Ureter (tissue), 1 donor: ENCODE measurements at places on chromosomes 2 and 18. TPM values are rescaled to one million over a fixed set of nuclear protein-coding genes. Genes with fewer than 3 reads are reported as not detected.
A peak's percentile ranks its signal among the peaks of the same experiment; 100 is the strongest.

Gene PKDCC
- 60.4 TPM for total RNA-seq

Gene ELOA2
- total RNA-seq, result not detected

Gene STARD7
- 95.0 TPM for total RNA-seq

Gene RNF25
- total RNA-seq, result 33.7 TPM

Gene PCARE
- total RNA-seq, result not detected

Gene ADI1
- 42.0 TPM for total RNA-seq

Gene PID1
- 25.8 TPM for total RNA-seq

Gene GAREM2
- 4.3 TPM for total RNA-seq

Gene CMPK2
- total RNA-seq, result 7.5 TPM

Gene COMMD1
- total RNA-seq, result 34.0 TPM

DNA sequence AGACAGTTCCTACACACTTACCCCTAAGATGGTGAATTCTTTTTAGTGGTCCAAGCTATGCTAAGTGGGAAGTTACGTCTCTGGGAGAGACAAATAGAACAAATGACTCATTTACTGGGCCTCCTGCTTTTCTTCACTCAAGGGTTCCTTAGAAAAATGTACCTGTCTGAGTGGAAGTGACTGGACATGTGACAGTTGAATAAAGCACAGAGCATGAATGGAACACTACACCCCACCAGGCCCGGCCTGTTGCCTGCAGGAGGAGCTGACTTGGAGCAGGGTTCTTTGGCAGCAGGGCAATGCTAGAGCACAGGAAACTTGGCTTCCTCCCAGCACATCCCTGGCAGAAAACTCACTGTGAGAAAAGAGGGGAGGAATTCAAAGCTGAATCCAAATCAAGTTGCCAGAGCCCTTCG, 451.0 kb upstream of the SETBP1 start:
- peak; percentile 86 for DNase-seq

- DNase-seq, result no peak
These were observed 256.0 kb downstream of the DCDC2C start for GRCh38 chr2:3959372-3959771.

DNA sequence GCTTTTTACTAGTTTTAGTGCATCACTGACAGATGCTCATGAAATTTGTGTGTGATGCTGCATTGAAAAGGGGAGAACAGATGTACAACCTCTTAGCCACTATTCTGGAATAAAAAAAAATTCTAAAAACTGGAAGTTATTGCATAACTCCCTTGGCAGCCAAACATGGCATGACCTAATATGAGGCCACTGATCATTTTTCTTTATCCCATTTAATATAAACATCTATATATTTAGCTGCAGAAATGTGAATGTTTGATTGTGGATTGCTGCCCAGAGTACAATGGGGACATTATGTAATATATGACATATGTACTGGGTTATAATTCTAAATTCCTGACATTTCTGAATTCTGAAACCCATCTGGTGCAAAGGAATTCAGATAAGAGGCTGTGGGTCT, 86.5 kb downstream of the CDCA7 start:
- no peak for DNase-seq

DNA sequence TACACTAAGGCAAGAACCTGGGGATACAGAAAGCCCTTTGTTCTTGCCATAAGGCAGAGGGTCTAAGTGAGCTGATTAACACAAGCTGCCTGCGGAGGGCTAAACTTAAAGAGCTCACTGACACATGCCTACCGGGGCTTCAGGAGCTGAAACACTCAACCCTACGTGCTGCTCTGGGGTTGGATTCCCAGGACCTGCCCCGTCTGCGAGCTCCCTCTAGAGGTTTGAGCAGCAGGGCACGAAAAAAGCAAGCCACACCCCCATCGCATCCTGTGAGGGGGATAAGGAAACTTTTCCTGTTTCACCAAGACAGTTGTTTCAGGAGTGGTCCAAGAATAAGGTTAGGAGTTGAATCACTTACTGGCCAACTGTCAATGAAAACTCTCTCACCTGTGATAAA, 562.1 kb downstream of the TMX3 start:
- no peak for DNase-seq

DNA sequence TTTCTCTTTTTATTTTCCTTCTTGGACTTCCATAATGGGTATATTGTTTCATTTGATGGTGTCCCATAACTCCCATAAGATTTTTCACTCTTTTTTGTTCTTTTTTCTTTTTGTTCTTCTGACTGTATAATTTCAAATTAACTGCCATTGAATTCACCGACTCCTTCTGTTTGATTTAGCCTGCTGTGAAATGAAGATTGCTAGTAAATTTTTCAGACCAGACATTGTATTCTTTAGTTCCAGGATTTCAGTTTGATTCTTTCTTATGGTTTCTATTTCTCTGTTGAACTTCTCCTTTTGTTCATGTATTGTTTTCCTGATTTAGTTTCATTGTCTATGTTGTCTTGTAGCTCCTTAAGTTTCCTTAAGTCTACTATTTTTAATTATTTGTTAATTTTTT, 87.6 kb upstream of the SPOPL start:
- DNase-seq, result no peak

GRCh38 chr2:175805442-175806124, 196.5 kb downstream of the LNPK start:
- no peak for DNase-seq

- no peak for DNase-seq
These were observed 33.6 kb upstream of the ROCK2 start for GRCh38 chr2:11377928-11378545.

DNA sequence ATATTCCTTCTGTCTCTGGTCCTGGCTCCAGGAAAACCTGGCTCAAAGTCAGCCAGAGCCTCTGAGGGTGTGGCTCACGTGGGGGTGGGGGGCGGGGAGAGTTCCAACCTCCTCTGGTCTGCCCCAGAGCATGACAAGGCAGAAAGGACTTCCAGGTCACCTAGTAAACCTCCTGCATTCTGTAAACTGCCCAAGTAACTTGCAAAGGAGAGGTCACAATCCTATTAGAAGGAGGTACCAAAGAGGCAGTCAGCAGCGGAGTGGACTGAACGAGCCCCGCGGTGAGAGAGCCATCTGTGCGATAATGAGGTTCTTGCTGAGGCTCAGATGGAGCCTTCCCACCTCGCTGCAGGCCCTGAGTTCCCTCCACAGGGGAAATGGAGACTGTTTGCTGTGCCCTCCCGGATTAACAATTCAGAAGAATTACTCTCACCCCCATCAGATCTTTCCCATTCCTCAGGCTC, 58.9 kb upstream of the GATA6 start:
- DNase-seq, result no peak

DNA sequence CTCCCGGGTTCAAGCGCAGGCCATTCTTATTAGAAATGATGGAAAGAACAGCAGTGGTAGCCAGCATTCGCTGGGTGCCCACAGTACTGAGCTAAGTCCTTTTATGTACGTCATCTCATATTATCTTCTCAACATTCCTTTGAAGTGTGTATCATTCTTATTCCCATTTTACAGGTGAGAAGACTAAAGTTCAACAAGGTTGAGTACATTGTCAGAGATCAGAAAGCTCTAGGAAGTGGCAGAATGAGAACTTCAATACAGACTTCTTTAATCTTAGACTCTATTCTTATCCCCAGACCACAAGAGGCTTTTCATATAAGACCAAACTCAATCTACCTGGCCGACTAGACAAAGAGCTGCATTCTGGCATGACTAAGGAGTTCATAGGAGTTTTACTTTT, 86.7 kb downstream of the NPAS2 start:
- DNase-seq, result no peak

DNA sequence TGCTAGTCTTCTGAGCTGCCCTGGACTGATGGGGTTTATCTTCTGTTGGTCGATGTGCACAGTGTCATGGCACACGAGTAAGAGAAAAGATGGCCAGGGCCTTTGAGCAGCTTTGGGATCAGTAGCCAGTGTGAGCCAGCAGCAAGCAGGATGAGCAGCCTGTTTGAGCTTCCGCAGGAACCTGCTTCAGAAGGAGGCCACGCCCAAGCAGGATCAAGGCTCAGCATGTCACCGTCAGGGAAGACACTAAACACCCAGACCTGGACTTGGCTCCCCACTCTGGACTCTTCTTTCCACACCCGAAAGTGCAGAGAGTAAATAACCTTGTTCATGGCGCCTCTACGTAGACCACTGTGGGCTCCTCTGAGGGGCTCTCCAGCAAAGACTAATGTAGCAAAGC, 25.2 kb upstream of the ASB1 start:
- no peak for DNase-seq

- no peak for DNase-seq
These were observed 298.3 kb downstream of the TDRD15 start for GRCh38 chr2:21422050-21422449.

DNA sequence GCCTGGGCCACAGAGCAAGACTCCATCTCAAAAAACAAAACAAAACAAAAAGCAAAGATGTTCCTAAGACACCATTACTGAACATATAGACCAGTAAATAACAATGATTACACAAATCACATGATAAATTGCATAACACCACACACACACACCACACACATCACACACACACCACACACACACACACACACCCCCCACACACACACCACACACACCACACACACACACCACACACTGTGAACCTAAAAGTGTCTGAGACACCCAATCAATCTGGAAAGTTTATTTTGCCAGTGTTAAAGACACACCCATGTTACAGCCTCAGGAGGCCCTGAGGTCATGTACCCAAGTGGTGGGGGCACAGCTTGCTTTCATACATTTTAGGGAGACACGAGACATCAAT, 62.6 kb upstream of the ASAP2 start:
- no peak for DNase-seq

- DNase-seq, result no peak
These were observed 147.0 kb downstream of the PID1 start for GRCh38 chr2:229124136-229124535.

DNA sequence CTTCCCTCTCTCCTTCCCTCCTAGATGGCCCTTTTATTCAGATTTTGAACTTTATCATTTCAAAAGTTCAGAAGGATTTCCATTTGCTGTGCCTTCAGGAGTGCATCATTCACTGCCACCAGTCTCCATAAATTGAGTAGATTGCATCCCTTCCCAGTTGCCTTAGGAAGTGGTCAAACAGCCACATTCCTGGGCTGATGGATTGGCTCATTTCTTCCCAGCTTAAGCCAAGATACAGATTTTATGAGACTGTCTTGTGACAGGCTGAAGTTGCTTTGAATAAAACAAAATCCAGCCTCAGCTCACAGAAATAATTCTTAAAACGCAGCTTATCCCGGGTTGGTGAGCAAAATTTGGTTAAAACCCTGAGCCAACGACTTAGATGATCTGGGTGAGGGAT, 9.8 kb downstream of the NRP2 start:
- no peak for DNase-seq

- DNase-seq, result no peak
These were observed 23.0 kb downstream of the STK39 start for GRCh38 chr2:168224346-168224745.

DNA sequence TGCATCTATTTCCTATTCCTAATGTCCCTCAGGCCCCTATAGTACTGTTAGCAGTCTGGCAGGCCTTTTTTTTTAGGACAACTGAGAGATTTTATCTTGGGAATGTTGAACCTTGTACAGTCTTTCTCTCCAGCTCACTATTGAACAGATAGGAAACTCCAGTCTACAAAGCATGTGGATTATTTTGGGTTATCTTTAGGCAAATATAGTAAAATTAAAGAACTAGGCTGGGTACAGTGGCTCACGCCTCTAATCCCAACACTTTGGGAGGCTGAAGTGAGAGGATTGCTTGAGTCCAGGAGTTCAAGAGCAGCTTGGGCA, 102.7 kb downstream of the OSBPL6 start:
- DNase-seq, result no peak

DNA sequence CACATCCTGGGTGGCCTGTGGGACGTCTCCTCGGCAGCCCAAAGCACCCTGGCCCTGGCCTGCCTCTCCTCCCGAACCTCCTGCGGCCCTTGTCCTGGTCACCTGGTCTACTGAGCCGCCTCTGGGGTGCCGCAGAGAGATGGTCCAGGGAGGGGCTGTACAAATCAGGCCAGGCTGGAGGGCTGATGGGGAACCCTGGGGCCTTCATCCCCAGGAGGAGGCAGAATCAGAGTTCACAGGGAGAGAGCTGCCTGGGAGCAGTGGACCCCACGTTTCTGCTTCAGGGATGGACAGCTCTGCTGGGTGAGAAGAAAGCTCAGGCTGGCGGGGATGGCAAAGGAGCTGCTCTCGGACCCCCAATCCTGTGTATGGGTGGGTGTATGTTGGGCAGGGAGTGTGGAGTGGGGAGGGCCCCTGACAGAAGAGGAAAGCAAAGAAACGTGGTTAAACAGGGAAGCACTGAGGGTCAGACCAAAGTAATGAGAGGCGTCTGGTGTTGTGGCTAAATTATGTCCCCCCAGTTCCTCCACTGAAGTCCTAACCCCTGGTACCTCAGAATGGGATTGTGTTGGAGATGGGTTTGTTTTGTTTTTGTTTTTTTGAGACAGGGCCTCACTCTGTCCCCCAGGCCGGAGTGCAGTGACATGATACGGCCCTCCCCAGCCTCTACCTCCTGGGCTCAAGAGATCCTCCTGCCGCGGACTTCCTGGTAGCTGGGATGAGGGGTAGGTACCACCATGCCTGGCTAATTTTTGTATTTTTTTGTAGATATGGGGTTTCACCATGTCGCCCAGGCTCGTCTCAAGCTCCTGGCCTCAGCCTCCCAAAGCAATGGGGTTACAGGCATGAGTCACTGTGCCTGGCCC, 73.4 kb upstream of the SMAD7 start:
- peak; percentile 35 for DNase-seq

DNA sequence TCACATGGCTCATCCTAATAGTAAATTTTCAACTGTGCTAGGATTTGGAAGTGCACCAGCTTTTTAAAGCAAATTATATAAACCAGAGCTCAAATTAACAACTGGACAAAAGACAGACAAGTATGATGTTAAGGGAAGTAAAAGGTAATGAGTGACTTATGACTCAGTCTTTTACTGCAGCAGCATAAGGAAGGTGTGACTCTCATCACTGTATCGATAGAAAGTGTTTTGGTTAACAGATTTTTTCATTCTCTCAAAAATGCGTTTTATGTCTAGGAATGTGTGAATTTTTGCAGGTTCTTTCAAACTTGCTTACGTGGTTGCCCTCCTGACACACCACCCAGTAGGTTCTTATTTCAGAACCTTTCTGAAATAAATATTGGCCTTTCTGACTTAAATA, 244.2 kb upstream of the BOD1L2 start:
- DNase-seq, result no peak

GRCh38 chr2:232973011-232973735, 39.9 kb downstream of the NGEF start:
- no peak for DNase-seq

GRCh38 chr2:35887146-35887545, 468.4 kb upstream of the CRIM1 start:
- no peak for DNase-seq

DNA sequence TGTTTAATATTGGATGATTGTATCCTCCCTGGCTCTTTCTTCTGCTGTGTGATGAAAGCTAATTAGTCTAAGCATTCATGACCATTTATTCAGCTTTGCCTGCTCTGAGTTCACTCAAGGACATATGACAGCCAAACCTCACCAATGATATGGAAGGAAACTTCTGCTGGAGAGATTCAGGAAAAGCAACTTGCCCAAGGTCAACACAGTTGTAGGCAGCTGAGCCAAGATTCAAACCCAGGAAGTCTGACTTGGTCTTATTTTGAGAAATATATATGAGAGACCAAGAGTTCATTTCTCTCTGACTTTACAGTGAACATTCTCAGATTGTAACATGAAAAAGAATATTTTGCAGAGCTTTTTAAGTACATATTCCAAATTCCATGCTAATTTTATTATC, 1588.5 kb upstream of the PIK3C3 start:
- no peak for DNase-seq

- DNase-seq, result no peak
These were observed 152.4 kb downstream of the LRRC30 start for GRCh38 chr18:7383002-7383980.
